ENCODE measurements at places on chromosomes 7 and 10.

- no peak for DNase-seq
These were observed 169.0 kb downstream of the CREB5 start for GRCh38 chr7:28581351-28581750.

DNA sequence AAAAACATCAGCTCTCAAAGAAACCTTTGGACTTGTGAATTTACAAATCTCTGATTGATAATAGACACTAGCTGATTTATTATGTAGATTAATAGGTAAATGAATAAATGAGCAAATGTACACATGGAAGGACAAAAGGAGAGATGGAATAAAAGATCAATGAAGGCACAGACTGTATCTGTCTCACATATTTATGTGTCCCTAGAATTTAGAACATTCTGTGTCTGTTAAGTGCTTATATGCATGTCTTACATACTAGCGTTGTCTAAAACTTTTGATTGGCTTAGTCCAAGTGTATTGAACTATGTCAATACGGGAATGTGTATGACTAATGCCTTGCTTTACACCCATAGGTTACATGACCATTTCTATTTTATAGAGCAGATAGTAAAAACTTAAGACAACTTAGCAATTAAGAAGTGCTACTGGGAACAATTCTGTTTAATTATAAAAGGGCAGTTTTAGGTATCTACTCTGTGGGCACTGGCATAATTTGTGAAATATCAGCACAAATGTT lies 140.3 kb downstream of the PLXDC2 start:
- DNase-seq: no peak

DNA sequence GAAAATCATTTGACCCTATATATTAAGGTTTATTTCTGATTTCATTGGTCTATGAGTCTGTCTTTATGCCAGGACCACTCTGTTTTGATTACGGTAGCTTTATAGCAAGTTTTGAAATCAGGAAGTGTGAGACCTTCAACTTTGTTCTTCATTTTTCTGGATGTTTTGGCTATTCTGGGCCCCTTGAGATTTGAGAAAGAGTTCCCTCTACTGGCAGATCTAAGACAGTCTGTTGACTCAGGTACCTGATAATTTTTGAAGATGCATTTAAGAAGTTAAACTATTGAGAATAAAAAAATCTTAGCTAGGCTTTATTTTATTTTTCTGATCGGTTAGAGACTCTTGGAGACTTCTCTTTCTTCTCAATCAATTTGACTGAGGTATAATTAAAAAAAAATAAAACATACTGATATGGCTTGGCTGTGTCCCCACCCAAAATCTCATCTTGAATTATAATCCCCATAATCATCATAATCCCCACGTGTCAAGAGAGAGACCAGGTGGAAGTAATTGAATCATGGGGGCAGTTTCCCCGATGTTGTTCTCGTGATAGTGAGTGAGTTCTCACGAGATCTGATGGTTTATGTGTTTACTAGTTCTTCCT lies 209.2 kb downstream of the SNX10 start:
- no peak for DNase-seq

DNA sequence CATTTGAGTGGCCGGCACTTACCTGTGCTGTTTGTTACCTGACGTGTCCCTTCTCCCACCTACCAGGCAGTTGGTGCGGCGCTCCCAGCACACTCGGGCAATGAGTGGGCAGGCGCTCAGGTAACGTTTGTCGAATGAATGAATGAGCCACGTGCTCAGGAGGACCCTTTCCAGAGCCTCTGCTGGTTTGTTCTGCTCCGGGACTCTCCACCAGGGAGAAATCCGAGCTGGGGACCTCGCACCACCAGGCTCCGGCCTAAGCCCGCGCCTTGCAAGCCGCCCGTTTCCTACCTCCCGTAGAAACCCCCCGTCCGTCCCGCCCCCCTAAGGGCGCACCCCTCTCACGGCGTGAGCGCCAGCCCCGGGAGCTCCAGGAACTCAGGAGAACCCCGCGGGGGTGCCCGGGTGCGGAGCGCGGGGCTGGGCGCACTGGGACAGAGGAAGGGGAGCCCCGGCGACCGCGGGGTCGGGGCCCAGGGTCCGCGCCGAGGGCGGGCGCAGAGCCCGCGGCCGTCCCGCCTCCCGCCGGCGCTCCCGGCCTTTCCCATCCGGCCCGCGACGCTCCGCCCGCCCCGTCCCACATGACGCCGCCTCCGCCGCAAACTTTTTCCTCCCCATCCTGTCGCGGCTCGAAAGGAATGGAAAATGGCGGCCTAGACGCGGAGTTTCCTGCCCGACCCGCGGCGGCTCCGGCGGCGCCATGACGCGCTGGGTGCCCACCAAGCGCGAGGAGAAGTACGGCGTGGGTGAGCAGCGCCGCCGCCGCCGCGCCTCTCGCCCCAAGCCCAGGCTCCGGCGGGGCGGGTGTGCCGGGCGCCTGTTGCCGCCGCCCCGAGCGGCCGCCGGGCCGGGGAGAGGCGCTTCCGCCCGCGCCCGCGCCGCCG lies at the start of gene DOCK1:
Gene DOCK1 (plus strand): TSS at position 611 of the 884 bp plus-strand sequence. CDS start 90 bp downstream, at position 701.
- DNase-seq: no peak

DNA sequence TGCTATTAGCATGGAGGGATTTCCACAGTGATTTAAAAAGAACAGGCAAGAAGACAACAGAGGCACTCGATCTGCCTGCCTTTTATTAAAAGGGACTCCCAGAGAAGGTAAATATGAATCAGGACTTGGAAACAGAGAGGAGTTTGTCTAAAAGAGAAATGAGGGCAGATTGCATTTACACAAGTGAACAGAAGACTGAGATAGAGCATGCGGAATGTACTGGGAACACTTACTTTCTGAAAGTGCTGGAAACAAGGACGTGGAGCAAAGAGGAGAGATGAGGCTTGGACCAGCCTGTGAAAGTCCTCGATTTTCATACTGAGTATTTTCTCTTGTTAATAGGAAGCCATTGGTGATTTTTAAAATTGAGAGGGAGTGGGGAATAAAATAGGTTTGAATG lies 35.7 kb downstream of the MEOX2 start:
- DNase-seq: no peak

GRCh38 chr10:89032141-89032891 lies 41.7 kb downstream of the FAS start:
- DNase-seq: peak; percentile 72

GRCh38 chr7:11171569-11172192 lies 198.0 kb downstream of the PHF14 start:
- no peak for DNase-seq

DNA sequence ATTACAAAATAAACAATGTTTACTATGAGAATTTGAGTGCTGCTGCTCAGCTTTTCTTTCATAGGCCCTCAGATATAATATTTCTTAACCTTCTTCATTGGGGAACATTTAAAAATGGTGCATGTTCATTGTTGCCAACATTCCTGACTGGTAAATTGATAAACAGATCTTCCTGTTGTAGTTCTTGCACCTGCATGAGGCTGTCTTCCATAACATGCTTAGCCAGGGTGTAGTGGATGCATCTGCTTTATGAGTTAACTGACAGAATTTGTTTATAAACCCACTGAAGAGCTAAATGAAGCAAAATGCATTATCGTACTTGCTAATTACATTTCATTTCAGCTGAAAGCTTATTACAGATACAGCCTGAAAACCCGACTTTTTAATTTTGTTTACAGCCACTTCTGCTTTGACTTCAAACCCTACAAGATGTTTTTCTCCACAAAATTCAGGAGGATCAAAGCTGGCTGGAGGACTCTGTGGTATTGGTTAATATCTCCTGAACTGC lies 177.2 kb downstream of the SEM1 start:
- no peak for DNase-seq

- DNase-seq: no peak
These were observed 9.2 kb downstream of the IKZF5 start for GRCh38 chr10:122999347-122999746.

- DNase-seq: no peak
These were observed 160.6 kb downstream of the MLLT10 start for GRCh38 chr10:21694631-21695030.

DNA sequence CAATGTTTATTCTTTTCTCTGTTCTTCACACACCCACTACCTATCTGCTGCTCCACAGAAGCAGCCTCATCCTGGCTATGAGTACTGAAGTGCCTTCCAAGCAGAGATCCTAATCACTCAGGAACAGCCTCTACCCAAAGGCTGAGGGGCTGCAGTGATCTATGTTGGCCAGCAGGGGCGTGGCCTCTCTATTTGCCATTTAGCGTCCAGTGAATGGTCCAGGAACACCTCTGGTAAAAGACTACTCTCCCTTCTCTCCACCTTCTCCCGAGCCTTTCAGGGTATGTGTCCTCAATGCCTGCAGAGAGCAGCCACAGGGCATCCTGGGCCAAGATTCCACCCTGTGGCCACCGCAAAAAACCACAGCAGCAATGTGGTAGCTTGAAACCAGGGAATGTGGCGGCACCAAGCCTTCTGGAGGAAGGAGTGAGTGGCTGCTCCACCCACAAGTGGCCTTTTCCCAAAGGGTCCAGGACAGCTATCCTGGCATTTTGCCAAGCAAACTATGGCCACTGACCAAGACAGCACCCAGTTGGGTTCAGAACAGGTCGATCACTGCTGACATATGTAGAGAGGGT lies 70.9 kb downstream of the SYPL1 start:
- DNase-seq: peak; percentile 22

DNA sequence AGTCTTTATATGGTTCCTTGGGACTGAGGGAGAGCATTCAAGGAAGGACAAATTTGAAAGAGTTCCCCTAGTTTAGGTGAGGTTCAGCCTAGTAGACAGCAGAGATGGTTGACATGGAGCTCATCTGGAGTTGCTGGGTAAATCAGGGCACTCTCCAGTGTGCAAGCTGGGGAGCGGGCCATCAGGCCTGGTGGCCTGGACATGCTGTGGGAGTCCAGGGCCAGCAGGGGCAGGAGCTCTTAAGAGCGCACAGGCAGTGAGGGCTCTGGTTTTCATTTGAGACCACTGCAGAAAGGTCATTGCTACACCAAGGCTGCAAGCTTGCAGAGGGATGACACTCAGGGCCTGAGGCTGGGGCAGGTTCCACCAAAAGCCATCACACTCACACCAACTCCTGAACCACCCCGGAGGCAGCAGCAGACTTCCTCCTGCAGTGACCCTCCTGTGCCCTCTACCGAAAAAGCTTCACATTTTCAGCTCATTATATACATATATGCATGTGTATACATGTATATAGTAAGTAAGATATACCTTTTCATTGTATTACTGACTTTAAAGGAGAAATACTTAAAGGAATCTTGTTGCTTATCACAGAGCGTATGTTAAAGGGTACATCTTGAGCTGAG lies 39.5 kb downstream of the STEAP1B start:
- DNase-seq: no peak

DNA sequence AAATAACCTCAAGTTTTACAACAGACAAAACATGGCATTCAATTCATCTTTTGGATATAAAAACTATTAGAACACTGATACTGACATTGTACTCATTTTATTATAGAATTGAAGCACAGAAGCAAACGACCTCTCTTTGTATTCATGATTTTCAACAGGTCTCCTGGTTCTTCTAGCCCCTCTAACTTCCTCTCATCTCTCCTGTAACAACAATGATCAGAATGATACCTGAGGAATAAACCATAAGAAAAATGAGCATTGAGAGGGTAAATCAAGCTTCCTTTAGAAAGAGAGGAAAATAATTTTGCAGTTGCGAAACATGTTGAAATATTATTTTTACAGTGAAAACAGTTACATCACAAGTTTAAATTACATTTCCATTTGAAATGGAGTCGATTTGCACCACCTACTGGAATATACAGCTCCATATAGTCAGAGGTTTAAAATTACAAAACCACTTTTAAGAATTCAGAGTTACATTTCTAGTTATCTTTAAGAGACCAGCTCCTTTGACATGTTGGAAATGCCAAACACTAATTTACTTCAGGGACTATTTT lies 17.5 kb upstream of the TEX36 start:
- no peak for DNase-seq

DNA sequence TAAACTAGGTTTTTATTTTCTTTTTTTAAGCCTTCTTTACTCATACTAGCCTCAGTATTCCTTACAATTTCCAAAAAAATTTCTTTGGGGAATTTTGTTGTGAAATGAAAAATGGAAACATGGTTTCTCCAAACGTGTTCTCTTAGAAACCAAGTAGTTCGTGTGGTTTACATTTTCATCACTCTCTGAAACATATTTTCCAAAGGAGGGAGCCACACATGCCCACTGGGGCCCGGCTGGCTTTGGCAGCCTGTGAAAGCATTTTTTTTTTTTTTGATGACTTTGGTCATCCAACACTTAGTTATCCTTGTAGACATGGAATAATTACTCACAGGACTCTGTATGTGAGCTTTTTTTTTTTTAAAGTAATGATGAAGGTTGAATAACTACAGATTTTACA lies 169.6 kb downstream of the C7orf25 start:
- DNase-seq: no peak

DNA sequence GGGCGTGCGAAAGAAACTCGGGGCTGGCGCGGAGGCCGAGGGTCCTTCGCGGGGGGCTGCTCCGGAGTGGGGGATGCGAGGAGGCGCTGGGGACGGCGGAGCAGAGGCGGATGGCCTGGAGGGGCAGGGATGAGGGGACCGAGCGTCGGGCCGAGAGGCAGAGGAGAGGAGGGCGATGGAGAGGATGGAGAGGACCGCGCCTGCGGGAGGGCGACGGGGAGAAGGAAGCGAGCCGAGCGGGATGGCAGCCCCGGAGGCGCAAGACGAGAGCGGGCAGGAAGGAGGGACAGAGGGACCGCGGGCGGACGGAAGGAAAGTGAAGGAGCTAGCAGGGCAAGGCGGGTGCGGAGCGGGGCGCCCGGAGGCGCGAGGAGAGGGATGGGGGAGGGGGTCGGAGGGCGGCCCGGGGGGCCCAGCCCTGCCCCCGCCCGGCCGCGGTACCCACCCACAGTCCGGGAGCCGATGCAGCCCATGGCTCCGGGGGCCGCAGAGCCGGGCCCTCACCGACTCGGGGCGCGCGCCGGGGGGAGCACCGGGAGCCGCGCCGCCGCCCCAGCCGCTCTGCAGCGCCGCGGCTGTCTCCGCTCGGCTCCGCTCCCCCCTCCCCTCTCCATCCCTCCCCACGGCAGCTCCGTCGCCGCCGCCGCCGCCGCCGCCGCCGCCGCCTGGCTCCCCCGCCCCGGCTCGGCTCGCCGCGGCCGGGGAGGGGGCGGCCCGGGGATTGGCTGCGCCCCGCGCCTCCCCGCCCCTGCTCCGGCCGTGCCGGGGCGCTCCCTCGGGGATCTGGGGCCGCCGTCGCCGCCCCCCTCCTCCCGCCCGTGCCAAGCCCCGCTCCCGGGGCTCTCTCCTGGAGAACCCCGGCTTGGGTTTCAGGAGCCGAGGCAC lies at the start of gene FAM131B:
Gene FAM131B (minus strand): TSS at position 583 of the 885 bp plus-strand sequence. CDS start 110 bp downstream, at position 473.
- no peak for DNase-seq

DNA sequence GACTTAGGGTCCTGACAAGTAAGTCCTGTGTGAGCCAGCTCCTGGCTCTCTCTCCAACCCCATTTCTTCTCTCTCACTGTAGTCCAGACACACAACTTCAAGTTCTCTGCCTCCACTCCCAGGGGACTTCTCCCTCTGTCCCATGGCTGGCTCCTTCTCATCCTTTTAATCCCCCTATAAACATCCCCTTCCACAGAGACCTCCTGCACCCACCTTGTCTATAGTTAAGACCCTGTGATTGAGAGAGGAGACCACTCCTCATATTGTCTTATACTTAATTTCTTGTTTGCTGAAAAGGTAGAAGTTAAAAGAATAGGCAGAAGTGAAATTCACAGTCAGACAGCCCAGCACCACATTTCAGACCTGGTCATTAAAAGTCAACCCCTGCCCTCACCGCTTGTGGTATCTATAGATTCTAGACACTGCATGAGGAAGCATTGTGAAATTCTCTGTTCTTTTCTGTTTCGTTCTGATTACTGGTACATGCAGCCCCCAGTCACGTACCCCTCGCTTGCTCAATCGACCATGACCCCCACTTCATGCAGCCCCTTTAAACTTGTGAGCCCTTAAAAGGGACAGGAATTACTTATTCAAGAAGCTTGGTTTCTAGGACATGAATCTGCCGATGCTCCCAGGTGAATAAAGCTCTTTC lies 125.6 kb upstream of the FRMD4A start:
- no peak for DNase-seq

Data from stimulated activated CD4-positive, alpha-beta T cell treated with anti-CD3 and anti-CD28 coated beads, TNF-alpha, amount 100 ng/mL, for 24 hours (primary cell).